Right lobe of liver (tissue), 6 donors: ENCODE measurements at places on chromosomes 7 and 10.
A peak's percentile ranks its signal among the peaks of the same experiment; 100 is the strongest.

GRCh38 chr10:17427666-17428350 is 26.6 kb downstream of the ST8SIA6 start:
- no peak for DNase-seq

DNA sequence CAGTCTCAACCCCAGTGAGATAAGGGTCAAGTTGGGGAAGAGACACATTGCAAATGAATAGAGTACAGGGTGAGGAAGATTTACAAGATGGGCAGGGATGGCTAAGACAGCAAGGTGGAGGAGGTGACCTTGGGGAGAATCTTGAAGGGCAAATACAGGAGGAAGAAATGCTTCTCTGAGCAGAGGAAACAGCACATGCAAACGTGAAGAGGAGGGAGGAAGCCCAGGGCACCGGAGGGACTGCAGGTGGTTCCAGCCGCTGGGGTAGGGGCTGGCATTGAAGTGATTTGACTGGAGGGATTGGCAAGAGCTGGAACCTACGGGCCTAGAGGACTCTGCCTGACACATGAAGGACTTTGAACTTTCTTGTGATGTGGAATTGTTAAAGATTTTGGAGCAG is 14.6 kb downstream of the PLAU start:
- DNase-seq: no peak

GRCh38 chr10:75978213-75978612 is 546.8 kb downstream of the LRMDA start:
- no peak for DNase-seq

DNA sequence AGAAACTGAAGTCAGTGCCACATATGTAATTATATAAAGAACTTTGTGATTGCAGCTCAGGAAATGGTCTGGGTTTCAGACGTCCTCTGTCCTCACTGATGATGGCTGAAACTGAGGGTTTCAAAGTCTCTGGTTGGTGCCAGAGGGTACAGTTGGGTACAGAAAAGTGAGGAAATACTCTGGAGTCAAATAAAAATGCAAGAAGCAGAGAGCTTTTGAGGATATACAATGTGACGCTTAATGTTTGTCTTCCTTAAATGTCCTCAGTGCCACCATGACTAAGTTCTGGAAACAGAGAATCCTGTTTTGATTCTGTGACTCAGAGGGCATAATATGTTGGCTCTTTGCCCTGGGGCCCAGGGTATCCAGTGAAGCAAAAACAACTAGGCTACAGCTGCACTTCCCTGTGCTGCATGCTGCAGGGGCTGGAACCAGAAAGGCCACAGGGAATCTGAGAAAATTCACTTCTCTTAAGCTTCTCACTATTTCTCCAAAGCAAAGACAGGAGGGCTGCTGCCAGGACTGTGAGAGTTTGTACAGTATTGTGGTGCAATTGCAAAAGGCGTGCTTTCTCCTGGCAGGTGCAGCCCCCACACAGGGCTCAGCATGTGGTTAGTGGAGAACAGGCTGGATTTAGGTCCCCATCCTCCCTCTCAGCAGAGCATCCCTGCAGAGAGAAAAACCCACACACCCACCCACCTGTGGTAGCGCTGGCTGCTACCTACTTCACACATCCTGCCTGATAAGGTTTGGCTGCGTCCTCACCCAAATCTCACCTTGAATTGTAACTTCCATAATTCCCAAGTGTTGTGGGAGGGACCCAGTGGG is 169.5 kb upstream of the SVIL start:
- DNase-seq: peak; percentile 41

DNA sequence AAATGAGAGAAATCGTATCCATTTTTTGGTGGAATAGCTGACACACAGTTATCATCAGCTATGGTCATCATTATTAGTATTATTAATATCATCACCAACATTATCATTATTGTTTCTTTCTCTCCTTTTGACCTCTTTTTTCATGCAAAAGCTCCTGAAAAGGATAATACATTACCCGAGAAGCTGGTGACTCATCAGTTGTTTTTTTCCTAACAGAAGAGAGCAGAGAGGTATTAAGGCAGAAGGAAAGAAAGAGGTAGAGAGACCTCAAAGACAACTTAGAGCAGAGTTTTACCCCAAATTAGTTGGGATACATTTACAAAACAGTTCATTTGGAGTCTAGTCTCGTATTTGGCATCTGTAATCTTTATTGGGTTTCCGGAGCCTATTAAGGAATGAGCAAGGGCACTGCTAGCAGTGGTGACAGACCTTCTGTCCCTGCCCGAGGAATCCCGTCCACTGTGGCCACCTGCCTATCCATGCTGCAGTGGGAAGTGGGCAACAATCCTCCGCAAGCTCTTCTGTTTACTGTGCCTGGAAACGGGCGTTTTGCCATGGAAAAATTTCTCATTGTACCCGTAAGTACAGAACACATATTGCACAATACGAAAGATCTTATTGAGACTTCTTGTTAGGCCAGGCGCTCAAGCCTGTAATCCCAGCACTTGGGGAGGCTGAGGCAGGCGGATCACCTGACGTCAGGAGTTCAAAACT is 170.0 kb upstream of the MKLN1 start:
- peak; percentile 50 for DNase-seq

DNA sequence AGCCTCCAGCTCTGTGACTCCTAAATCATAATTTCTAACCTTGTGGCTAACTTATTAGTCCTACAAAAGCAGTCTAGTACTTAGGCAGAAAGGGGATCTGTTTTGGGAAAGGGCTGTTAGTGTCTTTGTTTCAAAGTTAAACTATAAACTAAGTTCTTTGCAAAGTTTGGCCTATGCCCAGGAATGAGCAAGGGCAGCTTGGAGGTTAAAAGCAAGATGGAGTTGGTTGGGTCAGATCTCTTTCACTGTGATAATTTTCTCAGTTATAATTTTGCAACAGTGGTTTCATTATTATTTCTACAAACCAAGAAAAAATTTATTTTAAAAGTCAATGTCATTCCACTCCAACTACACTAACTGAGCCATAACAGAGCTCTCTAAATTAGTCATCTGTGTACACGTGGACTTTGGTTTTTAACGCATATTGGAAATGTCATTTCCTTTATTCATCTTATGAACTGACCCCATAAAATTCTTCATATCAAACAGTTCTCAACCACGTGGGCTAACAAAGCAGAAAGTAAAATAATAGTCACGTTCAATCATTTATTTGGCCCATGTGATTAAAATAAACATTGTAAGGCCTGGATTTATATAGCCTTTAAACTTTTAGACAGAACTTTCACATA is 143.2 kb upstream of the C7orf33 start:
- DNase-seq: no peak

- no peak for DNase-seq
Measured at GRCh38 chr7:140726281-140726680, 29.8 kb downstream of the NDUFB2 start.

- DNase-seq: no peak
Measured at GRCh38 chr7:7330997-7331396, 148.7 kb downstream of the C1GALT1 start.

- DNase-seq: no peak
Measured at GRCh38 chr10:718143-718700, 28.8 kb upstream of the DIP2C start.

GRCh38 chr10:119609516-119609915 is 12.8 kb upstream of the TIAL1 start:
- DNase-seq: no peak

DNA sequence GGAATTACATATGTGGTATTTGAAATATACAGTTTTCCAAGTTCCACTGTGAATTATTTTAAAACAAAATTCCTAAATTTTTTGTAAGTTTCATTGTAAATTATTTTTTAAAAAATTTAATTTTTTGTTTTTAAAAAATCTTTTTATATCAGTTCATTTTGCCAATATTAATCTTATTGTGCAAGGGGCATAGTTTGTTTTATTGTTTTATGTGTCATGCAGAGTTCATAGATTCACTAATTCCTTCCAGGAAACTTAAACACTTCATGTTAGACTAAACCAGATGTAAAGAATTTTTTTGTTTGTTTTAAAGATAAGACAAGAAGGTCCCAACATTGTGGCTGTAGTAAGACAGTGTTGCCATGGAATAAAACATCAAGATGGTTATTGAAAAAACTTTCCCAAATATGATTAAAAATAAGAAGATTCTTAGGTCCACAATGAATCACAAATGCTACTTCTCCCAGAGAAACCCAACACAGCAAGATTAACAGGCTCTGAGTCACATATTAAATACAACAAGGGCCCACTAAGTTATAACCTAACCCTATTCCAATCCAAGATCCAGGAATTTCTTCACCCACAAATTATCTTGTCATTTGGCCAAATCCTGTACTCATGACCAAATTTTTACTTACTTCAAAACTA is 464.7 kb upstream of the IGFBP3 start:
- DNase-seq: no peak

- DNase-seq: no peak
Measured at GRCh38 chr7:135238112-135238744, 4.6 kb downstream of the STRA8 start.

- no peak for DNase-seq
Measured at GRCh38 chr7:69419934-69420333, 178.3 kb upstream of the AUTS2 start.

DNA sequence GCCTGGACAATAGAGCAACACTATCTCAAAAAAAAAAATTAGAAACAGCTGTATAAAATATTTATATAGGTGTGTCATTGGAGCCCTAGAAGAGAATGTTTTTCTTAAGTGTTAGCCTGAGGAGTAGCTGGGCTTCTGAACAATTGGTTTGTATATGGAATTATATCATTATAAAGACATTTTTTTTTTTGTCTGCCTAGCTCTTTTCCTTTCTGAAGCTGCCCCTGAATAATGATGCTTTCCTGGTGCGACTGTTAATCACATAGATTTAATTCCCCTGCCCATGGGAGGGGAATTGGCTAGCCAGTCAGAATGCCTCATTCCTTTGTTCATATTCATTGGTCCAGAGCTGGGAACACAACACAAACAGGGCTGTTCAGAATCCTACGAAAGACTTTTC is 13.9 kb upstream of the ABCC2 start:
- no peak for DNase-seq

DNA sequence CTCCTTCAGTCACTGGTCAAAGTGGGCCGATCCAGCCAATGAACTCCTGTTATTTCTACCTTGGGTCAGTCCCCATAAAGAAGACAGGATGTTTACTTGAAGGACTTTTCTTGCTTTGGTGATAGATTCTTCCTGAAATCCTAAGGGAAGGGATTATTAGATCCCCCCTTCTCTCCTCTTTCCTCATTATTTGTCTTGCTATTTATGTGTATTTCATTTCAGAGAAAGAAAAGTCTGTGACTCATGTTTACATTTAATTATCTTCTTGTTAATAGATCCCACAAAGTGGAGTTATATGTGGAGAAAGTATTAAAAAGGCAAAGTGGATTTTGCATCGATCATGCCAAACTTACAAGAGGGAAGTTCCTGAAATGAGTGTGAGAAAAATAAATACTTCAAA is 341.5 kb downstream of the PHTF2 start:
- no peak for DNase-seq

DNA sequence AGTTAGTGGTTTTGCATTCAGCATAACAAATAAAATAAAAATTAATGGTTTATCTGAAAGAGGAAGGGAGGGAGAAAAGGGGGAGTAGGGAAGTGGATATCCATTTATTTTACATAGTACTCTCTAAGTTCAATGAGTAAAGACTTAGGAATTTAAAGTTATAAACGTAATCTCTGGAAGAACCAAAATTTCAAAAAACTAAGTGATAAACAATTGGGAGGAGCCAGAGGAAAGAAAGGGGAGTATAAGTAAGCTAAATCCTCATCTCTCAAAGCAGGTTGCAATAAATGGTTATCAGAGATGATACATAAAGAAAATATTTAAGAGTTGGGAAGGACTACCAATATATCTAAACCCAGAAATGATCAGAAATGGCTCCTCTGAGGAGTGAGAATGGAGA is 46.4 kb downstream of the ANK3 start:
- DNase-seq: no peak

GRCh38 chr7:66664590-66665293 is 36.1 kb downstream of the KCTD7 start:
- no peak for DNase-seq

- DNase-seq: no peak
Measured at GRCh38 chr10:19651549-19651948, 164.7 kb upstream of the PLXDC2 start.

- no peak for DNase-seq
Measured at GRCh38 chr10:67550046-67550445, 145.9 kb downstream of the CTNNA3 start.

GRCh38 chr7:37516664-37517063 is 68.0 kb upstream of the ELMO1 start:
- no peak for DNase-seq

- no peak for DNase-seq
Measured at GRCh38 chr10:70619271-70620019, 16.9 kb upstream of the PRF1 start.

- no peak for DNase-seq
Measured at GRCh38 chr10:49357910-49358309, 38.0 kb downstream of the DRGX start.

GRCh38 chr7:74282748-74283459 is 6.3 kb upstream of the CLIP2 start:
- DNase-seq: no peak

DNA sequence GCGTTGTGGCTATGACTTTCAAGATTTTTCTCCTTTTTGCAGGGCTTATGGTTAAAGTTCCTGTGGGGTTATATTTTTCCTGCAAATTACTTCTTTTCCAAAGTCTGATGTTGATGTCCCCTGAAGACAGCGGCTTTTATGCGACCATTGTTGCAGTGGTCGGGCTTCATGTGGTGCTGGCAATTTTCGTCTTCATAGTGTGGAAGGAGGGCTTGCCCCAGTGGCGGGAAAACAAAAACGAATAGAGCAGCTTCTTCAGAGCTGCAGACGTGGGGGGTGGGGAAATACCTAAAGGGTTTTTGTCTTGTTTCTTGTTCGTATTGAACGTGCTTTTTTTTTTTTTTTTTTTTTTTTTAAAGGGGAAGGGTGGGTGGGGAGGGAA is 53.8 kb downstream of the MCMBP start:
- no peak for DNase-seq

- DNase-seq: no peak
Measured at GRCh38 chr10:131010965-131011575, 300.5 kb downstream of the TCERG1L start.

DNA sequence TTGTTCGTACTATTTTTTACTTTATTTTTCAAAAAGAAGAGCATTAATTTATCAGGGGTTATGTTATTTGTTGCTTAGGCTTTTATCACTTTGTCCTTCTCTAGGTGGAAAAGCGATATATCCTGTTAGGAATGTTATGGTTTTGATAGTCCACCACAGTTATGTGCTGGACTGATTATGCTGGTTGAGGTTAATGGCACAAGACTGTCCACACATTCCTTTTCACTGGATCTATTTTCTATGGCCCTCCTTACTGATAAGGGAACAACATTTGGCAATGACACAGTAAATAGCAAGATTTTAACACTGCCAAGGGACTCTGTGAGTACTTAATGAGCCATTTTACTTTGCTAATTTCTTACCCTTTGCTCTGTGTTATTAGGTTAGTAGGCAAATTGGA is 1212.3 kb downstream of the NXPH1 start:
- no peak for DNase-seq

- DNase-seq: no peak
Measured at GRCh38 chr7:106365252-106366005, 80.6 kb upstream of the NAMPT start.

DNA sequence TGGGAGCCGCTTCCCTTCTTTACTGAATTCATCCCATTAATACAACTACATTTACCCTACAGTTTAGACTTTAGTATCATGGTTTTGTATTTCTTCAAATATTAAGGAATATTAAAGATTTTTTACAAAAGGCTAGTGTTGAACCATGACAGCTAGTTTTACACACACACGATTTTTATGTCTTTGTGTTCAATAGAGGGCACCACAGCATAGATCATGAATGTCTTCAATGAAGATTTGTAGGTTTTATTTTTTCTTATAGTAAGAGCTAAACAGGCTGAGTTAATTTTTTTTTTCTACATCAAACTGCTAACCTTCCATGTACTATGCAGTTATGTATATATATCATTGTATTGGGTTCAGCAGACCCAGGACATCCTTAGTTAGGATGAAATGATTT is 76.9 kb downstream of the SNX10 start:
- no peak for DNase-seq
